ENCODE measurements at places on chromosomes 13 and 19.

DNA sequence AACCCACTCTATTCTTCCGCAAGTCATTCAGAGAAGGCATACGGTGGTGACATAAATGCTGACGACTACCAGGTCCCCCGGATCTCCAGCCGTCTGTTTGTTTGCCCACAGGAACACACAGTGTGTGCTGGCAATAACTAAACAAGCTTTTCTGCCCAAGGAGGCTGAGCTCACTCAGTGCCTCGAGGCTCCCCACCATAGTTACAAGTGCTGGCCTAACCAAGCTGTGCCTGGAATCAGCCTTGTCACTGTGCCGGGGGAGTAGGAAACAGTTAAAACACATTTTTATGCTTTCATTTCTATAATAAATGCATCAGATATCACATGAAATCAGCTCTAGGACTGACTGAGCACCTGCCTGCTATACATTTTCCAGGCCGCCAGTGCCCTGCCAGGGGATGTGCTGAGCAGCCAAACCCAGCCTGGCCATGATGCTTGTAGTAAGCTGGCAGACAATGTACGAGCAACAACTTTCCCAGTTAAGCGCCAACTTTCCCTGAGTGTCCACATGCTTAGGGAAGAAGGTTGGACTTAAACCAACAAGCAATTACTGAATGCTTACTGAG is 28.1 kb downstream of the BRD4 start:
- no peak for DNase-seq

- no peak for DNase-seq
These were observed 191.0 kb upstream of the ZNF507 start for GRCh38 chr19:32154418-32154817.

GRCh38 chr19:15180451-15181390 is 20.1 kb downstream of the NOTCH3 start:
- DNase-seq: no peak

DNA sequence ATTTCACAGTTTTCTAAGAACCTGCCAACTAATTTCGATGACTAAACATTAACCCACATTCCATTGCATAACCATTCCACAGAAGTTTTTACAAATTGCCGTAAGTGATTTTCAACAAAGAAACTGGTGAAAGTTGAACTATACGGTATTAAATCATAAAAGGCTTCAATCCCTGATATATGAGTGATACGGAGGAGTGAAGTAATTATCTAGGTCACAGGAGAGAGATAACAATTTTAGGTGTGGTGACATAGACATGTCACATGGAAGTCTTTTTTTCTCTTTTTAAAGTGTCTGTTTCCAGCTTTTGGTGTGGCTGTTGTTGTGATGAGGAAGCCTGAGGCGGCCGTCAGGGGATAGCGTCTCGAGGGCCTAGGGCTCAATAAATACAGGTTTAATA is 29.4 kb downstream of the TBC1D4 start:
- DNase-seq: no peak

- DNase-seq: no peak
These were observed 15.9 kb upstream of the PAK4 start for GRCh38 chr19:39109641-39110040.

- peak; percentile 45 for DNase-seq
These were observed 11.1 kb upstream of the SHISA2 start for GRCh38 chr13:26062853-26063444.

GRCh38 chr13:41299316-41300094 is 11.6 kb upstream of the NAA16 start:
- DNase-seq: no peak

DNA sequence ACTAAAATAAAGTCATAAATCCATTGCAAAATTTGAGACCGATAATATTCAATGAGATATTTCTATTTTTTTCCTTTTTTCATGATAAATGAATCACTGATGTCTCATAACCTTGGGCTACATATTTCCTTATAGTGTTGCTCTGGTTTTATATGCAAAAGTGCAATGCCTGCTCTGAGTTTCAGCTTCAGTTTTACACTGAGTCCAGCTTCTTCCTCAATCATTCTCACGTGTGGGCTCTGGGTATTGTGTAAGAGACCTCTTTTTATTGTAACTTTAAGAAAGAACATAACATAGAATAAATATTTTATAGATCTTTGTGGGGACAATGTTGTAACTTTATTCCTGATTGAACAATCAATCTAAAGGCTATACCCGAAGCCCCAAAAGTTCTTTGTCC is 280.2 kb upstream of the EDNRB start:
- DNase-seq: no peak

DNA sequence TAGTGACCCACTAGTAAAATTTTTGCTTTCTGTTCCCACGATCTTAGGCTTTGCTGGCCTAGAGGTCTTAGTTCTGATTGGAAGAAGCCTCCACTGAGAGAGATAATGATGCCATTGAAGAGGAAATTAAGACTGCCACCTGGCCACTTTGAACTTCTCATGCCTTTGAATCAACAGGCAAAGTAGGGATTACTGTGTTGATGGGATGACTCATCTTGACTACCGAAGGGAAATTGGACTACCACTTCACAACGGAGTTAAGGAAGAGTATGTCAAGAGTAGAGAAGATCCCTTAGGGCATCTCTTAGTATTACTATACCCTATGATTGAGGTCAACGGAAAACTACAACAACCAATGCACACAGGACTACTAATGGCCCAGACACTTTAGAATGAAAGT is 12.7 kb upstream of the FREM2 start:
- no peak for DNase-seq

DNA sequence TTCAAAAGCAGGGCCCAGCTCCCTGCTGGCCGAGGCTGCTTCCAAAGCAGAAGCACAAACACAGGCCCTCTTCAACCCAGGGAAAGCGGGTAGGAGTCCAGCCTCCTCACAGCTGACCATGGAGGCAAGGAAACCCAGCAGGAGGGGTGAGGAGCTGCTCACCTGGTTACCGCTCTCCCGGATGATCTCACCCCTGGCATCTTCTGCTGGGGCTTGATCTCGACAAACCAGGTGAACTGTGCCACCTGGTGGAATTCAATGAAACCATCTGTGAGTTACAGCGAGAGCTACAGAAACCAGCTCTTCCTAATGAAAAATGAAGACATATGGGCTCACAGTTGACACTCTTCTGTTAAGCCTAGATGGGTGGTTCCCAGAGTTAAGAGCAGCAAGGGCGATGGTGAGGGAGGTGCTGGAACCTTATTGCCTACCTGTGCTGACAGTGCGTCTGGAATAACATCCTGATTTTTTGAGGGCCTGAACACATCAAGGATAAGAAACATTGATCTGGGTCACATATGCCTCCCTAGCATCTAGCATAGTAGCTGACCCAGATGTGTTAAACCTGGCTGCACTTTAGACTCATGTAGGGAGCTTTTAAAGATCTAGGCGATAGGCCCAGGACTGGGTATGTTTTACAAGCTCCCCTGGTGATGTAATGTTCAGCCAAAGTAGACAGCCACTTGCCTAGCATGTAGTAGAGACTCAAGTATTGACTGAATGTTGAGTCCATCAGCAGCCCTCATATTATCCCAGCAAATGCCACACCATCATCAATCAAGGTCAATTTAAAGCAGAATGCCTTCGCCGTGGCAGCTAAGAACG is 6.1 kb downstream of the DHRS12 start:
- peak; percentile 41 for DNase-seq

- no peak for DNase-seq
These were observed 9.6 kb downstream of the MYO1F start for GRCh38 chr19:8567522-8568172.
